NCI-H774 (cell line): ENCODE measurements at places on chromosomes 1 and 21.

DNA sequence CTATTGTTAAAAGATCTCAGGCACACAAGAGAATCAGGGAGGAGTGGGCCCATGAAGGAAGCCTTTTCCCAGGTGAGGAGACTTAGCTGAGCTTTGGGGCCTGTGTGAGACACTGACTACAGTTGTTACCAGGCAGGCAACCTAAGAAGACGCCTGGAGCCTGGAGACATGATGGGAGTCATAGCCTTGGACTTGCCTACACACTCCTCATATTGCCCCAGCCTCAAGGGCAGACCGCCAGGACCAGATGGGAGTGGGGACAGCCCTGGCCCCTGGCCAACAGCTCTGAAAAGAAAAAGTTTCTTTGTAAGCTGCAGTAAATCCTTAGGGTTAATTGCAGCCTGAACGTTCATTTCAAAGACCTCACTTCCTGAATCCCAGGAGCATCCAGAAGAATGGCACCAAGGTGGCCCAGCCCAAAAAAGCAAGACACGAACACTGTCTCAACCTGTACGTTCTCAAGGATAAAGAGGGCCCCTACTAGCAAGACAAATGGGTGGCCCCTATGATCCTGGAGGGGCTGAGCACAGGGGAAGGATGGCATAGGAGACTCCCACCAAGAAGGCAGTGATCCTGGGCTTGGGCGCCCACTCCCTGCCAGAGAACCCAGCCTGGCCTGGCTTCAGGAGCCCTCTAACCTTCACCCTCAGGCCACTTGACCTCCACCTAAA lies 33.2 kb upstream of the BTG2 start:
- no peak for DNase-seq

DNA sequence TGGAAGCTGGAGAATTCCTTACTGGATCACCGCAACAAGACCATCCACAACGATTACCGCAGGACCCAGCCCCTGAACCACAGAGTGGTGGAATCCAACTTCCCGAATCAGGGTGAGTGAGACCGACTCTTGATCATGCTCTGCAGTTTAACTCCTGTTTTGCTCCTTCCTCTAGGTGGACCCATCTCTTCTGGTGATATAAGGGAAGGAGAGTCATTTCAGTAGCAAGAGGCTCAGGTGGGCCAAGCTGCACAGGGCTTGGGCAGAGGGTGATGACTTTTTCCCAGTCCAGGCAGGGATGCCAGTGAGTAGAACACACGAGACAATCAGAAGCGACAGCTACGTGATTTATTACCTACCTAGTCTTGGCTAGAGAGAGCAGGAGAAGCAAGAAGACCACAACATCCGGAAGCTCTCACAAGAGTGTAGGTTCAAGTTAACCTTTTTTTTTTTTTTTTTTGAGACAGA lies 25.2 kb downstream of the CA6 start:
- no peak for DNase-seq

GRCh38 chr1:97281962-97282361 lies 560.4 kb downstream of the PTBP2 start:
- DNase-seq = no peak

DNA sequence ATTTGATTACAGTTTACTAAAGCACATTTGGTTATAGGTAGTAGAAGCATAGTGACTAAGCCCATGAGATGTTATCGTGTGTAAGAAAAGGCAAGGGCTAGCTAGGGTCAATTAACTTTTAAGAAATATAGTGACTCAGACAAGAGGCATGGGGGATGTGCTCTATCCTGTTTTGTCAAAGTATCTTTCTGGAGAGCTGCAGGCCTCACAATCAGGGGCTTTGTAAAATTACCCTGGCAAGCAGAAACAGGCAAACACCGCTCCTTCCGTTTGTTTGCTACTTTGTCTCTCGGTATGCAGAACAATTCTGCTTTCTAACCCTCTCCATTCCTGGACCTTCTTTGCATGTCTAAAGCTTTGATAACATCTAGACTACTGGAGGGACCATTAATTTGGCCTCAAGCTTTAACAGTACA lies 26.1 kb upstream of the ZNF697 start:
- DNase-seq = no peak

- DNase-seq = no peak
These were observed 21.4 kb downstream of the STUM start for GRCh38 chr1:226569879-226570547.

DNA sequence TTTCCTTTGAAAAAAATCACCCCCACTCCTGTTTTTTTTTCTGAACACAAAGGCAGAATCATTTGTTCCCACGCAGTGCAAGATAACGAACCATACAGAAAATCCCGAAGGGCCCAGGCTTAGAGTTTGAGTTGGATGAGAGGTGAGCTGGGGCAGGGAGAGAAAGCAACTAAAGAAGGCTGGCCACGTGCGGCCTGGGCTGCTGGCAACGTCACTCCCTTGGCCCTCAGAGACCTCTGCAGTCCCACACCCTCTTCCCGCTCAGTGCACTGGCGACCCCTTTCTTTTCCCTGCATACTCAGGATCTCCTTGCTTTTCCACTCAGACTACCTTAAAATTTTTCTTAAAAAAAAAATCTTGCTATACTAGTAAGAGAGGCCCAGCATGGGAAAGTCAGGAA lies 28.2 kb upstream of the CRNN start:
- no peak for DNase-seq

- no peak for DNase-seq
These were observed 407.3 kb downstream of the MRPL39 start for GRCh38 chr21:25199944-25200343.

GRCh38 chr1:185360714-185361113 lies 43.7 kb upstream of the IVNS1ABP start:
- no peak for DNase-seq

DNA sequence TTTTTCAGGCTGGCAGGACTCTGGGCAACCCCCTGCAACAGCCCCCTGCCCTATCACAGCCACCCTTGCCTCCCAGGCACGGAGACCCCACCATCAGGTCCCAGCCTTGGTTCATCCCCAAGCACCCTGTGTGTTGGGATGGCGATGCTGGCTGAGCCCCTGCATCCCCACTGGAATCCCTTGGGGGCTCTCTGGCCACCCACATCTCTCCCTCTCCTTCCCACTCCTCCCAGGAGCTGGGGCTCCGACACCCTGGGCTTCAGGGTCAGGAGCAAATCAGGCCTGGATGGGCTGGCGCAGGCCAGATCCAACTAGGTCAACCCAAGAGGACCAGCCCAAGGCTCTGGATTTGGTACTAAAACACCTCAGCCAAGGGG lies 25.9 kb downstream of the COL6A1 start:
- DNase-seq = no peak

DNA sequence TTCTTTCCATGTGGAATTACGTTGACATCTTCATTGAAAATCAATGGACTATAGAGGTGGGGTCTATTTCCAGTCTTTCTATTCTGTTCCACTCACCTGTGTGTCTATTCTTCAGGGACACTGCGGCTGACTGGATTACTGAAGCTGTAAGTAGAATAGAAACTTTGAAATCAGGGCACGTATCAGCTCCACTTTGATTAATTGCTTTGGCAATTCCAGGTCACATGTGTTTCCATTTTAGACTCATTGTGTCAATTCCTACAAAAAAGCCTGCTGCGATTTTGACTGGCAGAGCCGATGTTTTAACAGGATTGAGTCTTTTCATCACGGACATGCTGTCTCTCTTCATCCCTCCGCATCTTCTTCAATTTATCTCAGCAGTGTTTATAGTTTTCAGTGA lies 20.9 kb upstream of the RNF223 start:
- DNase-seq = no peak

DNA sequence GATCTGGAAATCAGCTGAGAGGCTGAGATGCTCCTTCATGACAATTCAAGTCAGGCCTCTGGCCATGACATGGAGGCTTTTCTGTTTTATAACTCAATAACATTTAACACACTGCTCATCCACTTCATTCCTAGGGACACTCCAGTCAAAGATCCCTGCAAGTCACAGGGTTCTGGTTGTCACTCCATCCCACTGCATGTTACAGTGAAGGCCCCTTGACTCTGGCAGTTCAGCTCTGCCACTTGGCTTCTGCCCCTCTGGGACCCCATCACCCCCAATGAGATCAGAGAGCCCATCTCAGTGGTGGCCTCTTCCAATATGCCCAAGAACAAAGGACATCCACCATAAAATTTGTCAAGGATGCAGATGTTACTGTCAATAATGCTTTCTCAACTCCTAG lies 10.0 kb upstream of the FAM110D start:
- no peak for DNase-seq

DNA sequence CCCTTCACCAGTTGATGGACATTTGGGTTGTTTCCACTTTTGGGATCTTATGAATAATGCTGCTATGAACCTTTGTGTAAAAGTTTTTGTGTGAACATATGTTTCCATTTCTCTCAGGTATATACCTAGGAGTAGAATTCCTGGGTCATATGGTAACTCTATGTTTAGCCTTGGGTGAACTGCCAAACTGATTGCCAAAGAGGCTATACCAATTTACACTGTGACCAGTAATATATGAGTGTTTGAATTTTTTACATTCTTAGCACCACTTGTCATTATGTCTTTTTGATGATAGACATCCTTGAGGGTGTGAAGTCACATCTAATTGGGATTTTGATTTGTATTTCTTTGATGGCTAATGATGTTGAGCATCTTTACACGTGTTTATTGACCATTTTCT lies 290.1 kb downstream of the DUSP10 start:
- DNase-seq = no peak

DNA sequence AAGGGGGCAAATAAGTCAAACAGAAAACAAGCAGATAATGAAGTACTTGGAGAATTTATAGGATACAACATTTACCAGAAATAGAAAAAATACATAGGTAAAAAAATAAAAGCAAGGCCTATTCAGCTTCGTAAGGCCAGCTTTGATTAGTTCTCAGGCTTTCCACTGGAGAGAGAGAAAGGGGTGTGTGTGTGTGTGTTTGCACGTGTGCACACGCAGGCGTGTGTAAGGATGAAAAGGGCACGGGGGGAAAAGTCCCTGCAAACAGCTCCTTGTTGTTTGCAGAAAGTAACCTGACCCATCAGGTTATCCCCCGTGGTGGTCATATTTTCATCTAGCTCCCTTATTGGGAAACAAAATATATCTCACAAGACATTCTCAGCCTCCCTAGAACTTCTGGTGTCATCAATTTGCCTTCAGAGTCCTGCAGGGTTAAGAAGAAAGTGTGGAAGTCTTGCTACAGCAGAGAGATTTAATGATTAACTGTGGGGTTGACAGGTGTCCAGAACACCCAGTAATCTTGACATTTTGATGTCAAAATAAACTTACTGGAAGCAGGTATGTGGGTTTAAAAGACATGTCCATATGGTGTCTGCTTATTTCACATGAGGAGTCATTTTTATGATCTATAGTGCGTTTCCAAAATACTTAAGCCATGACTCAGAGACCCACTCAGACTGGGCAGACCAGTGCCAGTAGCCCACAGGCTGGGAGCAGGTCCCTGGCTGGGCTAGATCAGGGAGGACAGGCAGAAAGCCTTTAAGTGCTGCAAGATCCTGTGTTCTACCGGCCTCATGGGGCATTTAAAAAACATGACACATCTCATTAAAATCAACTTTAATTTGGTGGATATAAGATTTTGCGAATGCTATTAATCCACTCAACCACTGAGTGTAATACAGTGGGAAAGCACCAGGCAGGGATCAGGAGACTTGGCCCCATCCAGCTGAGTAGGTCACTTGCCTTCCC lies 487.6 kb upstream of the CAMK1G start:
- no peak for DNase-seq

DNA sequence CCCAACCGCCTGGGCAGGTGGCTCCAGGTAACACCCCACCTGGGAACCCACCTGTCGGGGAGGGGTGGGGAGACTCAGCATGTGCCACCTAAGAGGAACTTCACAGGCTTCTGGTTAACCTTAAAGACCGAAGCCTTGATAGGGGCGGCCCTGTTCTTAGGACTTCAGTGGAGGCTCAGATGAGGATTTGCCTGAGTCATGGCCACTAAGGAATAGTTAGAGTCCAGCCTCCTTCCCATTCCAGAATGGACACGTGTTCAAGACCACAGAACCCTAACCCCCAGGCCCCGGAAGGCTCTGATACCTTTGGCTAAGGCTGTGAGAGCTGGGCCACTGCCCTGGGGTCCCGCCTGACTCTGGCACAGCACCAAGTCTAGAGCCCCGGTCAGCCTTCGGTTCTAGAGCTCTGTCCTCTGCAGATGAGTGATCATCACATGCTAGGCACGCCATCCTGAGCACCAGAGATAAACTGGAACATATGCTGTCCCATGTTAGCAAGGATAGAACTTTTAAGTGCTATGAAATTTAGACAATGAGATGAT lies 20.3 kb downstream of the PADI6 start:
- DNase-seq = no peak

DNA sequence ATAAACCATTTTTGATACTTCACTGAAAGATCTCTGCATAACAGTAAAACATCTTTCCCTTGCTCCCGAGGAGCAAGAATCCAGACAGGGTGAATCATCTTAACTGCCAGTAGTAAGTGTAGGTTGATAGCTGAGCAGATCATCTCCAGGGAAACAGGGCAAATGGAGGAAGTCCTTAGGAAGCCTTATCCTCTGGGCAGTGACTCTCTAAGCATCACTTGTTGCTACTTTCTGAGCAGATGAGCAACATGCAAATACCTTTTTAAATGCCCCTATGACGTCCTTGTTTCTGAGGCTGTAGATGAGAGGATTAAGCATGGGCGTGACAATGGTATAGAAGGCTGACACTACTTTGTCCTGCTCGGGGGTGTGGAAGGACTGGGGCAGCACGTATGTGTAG lies 8.9 kb downstream of the OR2T11 start:
- no peak for DNase-seq

- no peak for DNase-seq
These were observed 130.0 kb upstream of the ZNHIT6 start for GRCh38 chr1:85838238-85838637.

- DNase-seq = no peak
These were observed 421.5 kb upstream of the USP24 start for GRCh38 chr1:55636696-55637095.

DNA sequence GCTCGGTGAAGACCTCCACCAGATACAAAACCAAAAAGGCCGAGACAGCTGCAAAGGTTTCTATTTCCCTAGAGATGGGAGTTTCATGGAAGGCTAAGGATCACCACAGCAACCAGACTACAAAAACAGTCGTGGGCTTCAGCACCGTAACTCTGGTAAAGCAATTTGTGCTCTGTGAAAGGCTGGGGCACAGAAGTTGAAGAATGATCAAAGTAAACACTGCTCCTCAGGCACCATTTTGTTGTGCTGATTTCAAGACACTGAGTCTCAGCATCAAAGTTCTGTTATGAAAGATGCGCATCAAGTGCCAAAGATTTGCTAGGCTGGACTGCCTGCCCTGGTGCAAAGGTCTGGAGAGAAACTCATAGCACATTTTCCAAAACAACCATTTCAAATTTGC lies 116.2 kb downstream of the TGFBR3 start:
- no peak for DNase-seq

DNA sequence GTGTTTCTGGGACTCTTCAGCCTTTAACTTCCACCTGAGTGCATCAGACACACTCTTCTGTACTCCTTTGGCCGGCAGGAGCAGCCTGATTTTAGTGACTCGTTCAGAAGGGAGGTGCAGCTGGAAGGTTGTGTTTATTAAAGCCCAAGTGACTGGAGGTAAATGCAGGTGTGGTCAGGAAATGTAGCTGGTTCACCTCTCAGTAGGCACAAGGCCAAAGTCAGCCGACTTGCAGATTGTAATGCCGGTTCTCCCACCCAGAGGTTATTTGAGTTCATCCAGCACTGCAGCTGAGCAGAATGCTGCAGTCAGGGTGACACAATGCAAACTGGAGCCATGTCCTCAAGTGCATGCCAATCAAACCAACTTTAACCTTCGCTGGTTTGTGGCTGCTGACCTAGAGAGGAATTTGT lies 91.5 kb downstream of the SPATA46 start:
- peak; percentile 84 for DNase-seq

GRCh38 chr1:213883618-213884017 lies 104.2 kb upstream of the PROX1 start:
- no peak for DNase-seq
